Forelimb muscle (tissue), 1 donor: ENCODE measurements at places on chromosomes 5 and 9.

GRCh38 chr5:86689103-86689729 lies 71.5 kb downstream of the COX7C start:
- no peak for DNase-seq

GRCh38 chr5:133741818-133742355 lies 129.5 kb upstream of the FSTL4 start:
- DNase-seq = no peak

- DNase-seq = no peak
These were observed 122.8 kb upstream of the MAP3K1 start for GRCh38 chr5:56692359-56693219.

DNA sequence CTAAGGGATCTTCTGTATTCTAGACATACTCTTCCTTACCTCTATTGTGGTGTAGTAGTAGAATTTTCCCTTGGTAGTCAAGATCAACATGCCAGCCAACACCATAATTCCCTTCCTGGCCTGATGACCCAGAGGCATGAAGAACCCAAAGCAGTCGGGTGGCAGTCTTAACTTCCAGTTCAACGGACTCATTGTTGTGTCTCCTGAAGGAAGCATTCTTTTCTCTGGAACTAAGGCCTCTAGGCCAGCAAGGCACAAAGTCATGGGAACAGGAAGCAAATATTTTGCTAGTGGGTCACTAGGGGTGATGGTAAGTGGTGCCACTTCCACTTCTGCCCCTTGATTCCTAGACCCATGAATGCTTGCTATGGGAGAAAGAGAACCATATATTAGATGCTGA lies 55.2 kb upstream of the DAPK1 start:
- DNase-seq = no peak

DNA sequence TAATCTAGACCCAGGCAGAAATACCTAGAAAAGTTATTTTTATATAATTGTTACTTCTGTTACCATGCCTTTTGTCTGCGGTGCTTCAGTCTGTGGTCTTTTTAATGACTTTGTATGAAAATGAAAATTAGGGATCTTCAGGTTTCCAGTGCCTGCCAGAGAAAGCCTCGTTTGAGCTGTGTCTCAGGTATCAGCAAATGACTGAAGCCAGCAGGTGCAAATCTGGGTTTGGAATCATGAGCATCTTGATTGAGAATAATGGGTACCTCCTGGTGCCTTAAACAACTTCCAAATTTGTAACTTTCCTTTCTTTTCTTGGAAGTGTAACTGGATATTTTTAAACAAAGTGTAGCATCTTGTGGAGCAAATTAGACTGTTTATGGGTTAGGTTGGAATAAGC lies 4.3 kb downstream of the ZBTB34 start:
- DNase-seq = no peak

GRCh38 chr5:36481454-36482120 lies 124.8 kb upstream of the SLC1A3 start:
- DNase-seq = no peak

GRCh38 chr9:36870960-36871359 lies 163.1 kb downstream of the PAX5 start:
- DNase-seq = no peak

GRCh38 chr5:74042959-74043358 lies 417.0 kb downstream of the ARHGEF28 start:
- no peak for DNase-seq

DNA sequence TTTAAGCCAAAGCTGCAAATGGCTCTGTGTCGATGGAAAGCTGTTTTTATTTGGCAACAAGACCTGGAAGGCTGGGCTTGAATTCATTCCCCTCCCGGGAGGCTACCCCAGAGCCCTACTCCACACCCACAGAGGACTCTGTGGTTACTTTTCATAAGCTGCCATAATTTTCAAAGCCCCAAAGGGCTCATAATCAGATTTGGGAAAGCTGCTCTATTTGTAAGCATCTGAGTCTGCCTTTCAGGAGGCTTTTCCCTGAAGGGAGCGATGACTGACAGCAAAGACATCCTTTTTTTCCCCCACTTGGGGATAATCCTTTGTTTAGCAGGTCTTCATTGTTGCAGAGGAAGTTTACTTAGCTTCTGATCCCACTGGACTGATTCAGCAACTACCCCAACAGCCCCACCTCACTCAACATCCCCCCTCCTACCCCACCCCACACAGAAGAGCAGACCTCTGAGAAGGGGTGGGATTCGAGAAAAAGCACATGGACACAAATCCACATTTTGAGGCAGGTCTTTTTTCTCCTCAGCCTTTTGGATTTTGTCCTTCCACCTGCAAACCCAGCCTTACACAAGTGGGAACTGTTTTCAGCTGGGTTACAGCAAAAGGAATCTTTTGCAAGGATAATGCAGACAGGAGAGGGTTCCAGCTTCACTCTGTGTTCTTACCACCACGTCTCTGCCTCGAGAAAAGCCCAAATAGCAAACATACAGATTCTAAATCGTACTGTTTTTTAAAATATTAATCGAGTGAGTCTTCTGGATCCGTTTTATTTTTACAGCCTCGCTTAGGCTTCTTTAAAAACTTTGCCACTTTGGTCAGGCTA lies 244.4 kb upstream of the TUT7 start:
- DNase-seq = peak; percentile 67
